ENCODE measurements at places on chromosomes 2 and 18. TPM values are rescaled to one million over a fixed set of nuclear protein-coding genes. Genes with fewer than 3 reads are reported as not detected.

Gene INHA
- not detected for total RNA-seq

Gene HJURP
- total RNA-seq = not detected

Gene EIF2AK2
- total RNA-seq = 24.4 TPM

Gene TWIST2
- total RNA-seq = not detected
